ENCODE measurements at places on chromosomes 11 and 22. TPM values are rescaled to one million over a fixed set of nuclear protein-coding genes. Genes with fewer than 3 reads are reported as not detected.
A peak's percentile ranks its signal among the peaks of the same experiment; 100 is the strongest.

- H3K4me3 ChIP-seq = no peak overlapping the region
- DNase-seq = no peak
- no peaks in the 10 kb centered on the region for H3K27me3 ChIP-seq
- H3K4me1 ChIP-seq = no peaks in the 10 kb centered on the region
- no peak overlapping the region for H3K27ac ChIP-seq
Observed at GRCh38 chr11:72764503-72764902, 12.3 kb upstream of the ARAP1 start.

DNA sequence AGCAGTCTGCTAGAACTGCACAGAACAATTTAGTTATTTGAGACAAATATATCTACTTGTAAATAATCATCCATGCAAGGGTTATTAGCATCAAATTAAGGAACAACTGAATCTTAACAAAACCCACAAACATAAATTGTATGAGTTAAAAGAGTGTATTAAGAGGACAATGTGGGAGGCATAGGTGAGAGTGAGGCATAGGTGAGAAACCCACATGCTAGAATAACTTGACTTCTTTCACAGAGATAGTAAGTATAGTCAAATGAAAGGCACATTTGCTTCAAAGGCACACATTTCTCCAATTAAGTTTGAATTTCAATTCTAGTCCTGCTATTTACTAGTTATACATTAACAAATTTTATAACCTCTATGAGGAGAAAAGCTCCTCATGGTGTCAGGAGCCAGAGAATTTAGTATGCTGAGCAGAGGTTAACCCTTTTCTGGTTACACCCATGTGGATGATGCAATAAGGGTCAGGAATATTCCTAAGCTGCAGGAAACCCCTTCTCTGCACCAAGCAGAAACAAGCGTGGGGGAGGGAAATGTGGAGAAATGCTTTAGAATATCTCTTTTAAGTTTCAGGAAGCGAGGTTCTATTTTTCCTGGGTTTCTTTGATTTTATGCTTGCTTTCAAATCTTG, 264.2 kb downstream of the GRM5 start:
- no peaks in the 10 kb centered on the region for H3K4me1 ChIP-seq
- no peaks in the 10 kb centered on the region for H3K36me3 ChIP-seq
- no peaks in the 10 kb centered on the region for H3K27me3 ChIP-seq
- no peak overlapping the region for H3K4me3 ChIP-seq
- DNase-seq = no peak
- H3K27ac ChIP-seq = no peak overlapping the region

- DNase-seq = peak; percentile 1
- no peak overlapping the region for H3K27ac ChIP-seq
- H3K4me1 ChIP-seq = no peaks in the 10 kb centered on the region
- no peak overlapping the region for H3K4me3 ChIP-seq
- H3K27me3 ChIP-seq = peaks cover 5% of the 10 kb centered on the region
- H3K36me3 ChIP-seq = no peaks in the 10 kb centered on the region
Observed at GRCh38 chr11:93238956-93239355, 41.2 kb upstream of the SLC36A4 start.

GRCh38 chr11:65366340-65366773, 11.8 kb downstream of the TIGD3 start:
- H3K27ac ChIP-seq = no peak overlapping the region
- no peaks in the 10 kb centered on the region for H3K4me1 ChIP-seq
- no peaks in the 10 kb centered on the region for H3K27me3 ChIP-seq
- no peak overlapping the region for H3K4me3 ChIP-seq
- DNase-seq = peak; percentile 74

- no peaks in the 10 kb centered on the region for H3K27me3 ChIP-seq
- no peaks in the 10 kb centered on the region for H3K36me3 ChIP-seq
- no peak for DNase-seq
- H3K4me3 ChIP-seq = no peak overlapping the region
Observed at GRCh38 chr11:40104941-40105550, 1354.4 kb downstream of the LRRC4C start.

Gene NCAM1
- total RNA-seq = 0.51 TPM

GRCh38 chr11:74877132-74877531, 71.8 kb downstream of the XRRA1 start:
- no peak overlapping the region for H3K27ac ChIP-seq
- H3K4me3 ChIP-seq = no peak overlapping the region
- peak; percentile 21 for DNase-seq
- H3K4me1 ChIP-seq = no peaks in the 10 kb centered on the region
- peaks cover 2% of the 10 kb centered on the region for H3K36me3 ChIP-seq
